ENCODE measurements at places on chromosomes 13 and 19.

DNA sequence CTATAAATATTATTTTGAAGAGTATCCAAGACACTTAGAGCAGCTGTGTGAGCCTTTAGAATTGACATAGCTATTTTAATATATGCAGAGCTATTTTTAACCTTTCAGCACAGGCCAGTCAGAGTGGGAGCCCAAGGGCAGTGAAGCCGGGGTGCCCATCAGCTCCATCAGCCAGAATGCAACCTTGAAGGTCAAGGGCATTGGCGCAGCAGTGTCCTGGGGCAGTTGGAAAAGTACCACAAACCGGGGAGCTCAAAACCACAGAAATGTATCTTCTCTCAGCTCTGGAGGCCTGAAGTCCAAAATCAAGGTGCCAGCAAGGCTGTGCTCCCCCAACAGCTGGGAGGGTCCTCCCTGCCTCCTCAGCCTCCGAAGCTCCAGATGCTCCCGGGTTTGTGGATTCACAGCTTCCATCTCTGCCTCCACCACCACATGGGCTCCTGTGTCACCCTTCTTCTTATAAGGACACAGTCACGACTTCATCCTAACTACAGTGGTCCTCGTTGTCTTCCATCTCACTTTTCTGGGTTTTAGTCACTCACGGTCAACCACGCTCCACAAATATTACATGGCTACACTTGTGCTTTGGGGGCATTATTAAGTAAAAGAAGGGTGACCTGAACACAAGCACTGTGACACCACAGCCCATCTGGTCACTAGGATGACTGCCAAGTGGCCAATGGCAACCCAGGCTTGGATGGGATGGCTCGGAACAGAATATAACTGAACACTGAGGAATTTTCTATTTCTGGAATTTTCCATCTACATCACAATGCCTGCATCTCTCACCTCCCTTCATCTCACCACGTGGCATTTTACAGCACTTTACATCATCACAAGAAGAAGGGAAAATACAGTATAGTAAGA, 15.9 kb upstream of the GAS6 start:
- no peak for DNase-seq

- no peak for DNase-seq
Observed at GRCh38 chr13:100254002-100254401, 165.1 kb downstream of the PCCA start.

DNA sequence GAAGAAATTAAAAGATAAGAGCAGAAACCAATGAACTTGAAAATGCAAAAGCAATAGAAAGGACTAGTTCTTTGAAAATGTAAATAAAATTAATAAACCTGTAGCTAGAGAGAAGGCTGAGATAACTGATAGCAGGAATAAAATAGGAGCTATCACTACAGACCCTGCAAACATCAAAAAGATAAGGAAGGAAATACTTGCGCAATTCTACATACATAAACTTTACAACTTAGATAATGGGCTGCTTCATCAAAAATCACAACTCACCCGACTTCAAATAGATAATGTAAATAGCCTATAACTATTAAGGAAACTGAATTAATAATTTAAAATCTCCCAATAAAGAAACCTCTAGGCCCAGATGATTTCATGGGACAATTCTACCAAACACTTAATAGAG, 3.5 kb upstream of the ATP4B start:
- DNase-seq: no peak

DNA sequence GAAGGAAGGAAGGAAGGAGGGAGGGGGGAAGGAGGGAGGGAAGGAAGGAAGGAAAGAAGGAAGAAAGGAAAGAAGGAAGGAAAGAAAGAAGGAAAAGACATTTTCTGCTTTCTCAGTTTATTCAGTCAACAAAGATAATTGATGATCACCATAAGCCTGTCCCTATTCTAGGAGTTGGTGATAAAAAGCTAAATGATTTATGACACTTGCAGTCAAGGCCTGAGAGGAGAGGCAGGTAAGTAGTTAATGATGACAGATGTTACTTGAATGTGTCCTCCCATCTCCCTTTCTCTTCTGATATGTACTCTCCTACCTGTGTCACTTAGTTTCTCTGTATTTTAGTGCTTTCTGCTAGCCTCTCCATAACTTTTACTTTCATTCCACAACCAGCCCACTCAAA, 141.3 kb downstream of the SLITRK6 start:
- DNase-seq: no peak

- no peak for DNase-seq
Observed at GRCh38 chr13:52366291-52366690, 39.7 kb downstream of the THSD1 start.

- DNase-seq: no peak
Observed at GRCh38 chr13:82136880-82137279, 1745.4 kb downstream of the SLITRK1 start.

DNA sequence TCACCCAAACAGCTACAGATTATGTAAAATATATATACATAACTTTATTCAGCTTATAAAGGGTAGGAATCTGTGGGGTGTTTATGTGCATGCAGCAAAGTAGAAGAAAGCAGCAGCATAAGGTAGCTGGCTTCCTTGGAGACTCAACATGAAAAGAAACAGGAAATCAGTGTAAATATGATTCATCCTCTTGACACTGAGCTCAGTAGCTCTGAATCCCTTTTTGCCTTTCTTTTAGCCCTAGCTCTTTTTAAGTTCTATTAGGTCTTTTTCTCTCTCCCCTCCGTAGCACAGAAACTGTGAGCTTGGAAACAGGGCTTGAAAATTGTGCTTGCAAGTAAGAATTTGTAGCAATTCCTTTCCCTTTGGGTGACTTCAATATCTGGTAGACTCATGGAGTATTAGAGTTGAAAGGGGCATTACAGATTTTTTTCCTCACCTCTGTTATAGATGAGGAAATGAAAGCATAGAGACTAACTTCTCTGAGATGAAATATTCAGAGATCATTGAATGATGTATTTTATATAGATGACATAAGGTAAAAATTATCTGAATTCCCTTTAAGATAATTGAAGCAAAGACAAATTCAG, 314.4 kb downstream of the PCDH9 start:
- no peak for DNase-seq

Data from activated CD4-positive, CD25-positive, alpha-beta regulatory T cell treated with anti-CD3 and anti-CD28 coated beads, Interleukin-2, amount 50 U/mL, for 72 hours (primary cell).